Activated CD4-positive, alpha-beta T cell treated with anti-CD3 and anti-CD28 coated beads, Interleukin-2, amount 50 U/mL, for 24 hours (primary cell): ENCODE measurements at places on chromosomes 2 and 18.

DNA sequence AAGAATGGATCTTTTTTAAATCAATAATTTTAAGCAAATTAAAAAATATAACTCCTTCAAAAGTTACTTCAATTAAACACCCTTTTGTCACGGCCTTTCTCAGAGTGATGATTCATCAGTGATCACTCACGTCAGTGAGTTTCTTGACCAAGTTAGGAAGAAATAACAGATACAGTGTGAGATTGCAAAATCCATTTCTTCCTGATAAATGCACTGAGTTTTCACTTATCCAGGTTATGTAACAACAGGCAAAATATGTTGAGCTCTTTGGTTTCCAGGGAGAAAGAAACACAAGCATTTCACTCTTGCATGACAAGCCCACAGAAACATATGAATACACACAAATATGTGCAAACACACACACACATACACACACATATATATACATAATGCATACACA lies 195.9 kb upstream of the CYRIA start:
- no peak for DNase-seq

DNA sequence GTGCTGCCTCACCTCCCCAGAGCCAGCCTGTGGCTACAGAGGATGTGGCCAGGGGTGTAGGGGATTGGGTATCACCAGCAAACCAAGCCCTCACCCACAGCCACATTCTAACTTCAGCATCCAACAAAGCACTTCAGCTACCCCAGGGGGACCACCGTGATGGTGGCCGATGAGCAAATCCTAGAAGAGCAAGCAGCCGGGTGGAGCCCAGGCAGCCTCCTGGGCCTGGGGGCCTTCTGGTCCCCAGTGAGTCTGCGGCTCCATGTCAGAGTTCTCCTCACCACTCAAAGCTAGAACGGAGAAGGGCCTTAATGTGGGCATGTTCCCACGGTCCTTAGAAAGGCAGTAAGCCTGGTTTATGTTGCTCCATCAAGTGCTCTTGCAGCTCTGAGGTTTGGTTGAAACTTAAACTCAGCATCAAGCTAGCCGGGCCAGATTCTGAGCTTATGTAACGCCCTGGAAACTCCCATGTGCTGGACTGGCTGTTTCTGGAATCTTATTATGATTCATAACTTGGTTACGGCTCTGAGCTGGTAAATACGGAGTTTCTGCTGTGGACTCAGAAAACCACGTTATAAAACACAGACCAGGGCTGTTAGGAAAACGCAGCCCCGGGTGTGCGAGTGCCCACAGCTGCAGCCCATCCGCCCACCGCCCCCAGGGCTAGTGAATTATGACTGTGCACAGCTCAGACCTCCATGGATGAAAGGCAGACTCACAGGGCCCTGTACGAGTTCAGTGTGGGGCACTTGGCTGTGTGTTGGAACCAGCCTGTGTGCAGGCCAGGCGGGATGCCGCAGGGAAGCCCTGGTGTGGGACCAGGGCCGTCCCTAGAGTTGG lies 99.8 kb downstream of the SEPTIN10 start:
- no peak for DNase-seq

- DNase-seq: no peak
Measured at GRCh38 chr2:222336442-222336841, 37.6 kb upstream of the PAX3 start.

GRCh38 chr18:29251681-29252080 lies 1074.8 kb upstream of the CDH2 start:
- DNase-seq: no peak

DNA sequence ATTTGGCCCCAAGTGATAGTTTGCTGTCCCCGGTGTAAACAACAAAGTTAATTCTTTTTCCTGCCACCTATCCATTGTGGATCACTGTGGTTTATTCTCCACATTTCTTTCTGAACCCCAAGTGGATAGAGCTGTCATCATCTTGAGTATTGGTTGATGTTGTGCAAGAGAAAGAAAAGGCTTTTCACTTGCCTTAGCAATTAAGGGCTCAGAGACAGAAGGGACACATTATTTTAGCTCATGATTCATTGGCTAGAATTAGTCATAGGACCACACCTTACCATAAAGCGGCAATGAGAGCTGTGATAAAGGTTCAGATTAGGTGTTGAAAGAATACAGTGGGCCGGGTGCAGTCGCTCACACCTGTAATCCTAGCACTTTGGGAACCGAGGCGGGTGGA lies 442.1 kb upstream of the DCC start:
- DNase-seq: no peak
